ENCODE measurements at places on chromosomes 11 and 22.

- DNase-seq = peak; percentile 39
These were observed 29.7 kb upstream of the DDX6 start for GRCh38 chr11:118820412-118821357.

- DNase-seq = no peak
These were observed 99.9 kb downstream of the MED15 start for GRCh38 chr22:20607157-20607907.

GRCh38 chr22:50544078-50544745, 1.5 kb upstream of the KLHDC7B start:
- DNase-seq = peak; percentile 14

DNA sequence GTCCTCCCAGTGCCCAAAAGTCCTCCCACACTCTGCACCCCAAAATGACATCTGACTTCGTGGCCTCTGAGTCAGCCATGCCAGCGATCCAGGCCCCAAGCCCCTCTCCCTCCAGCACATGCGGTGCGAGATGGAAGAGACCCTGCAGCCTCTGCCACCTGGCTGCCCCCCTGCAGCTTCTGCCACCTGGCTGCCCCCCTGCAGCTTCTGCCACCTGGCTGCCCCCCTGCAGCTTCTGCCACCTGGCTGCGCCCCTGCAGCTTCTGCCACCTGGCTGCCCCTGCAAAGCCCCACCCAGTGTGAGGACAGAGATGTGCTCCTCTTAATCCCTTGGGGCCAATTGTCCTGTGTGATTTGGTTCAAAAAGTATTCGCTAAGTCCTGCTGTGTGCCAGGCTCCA, 68.0 kb downstream of the WNT7B start:
- no peak for DNase-seq

GRCh38 chr11:12056119-12056518, 47.7 kb upstream of the DKK3 start:
- DNase-seq = no peak

- DNase-seq = no peak
These were observed 190.3 kb upstream of the ZC3H12C start for GRCh38 chr11:109902764-109903433.

- no peak for DNase-seq
These were observed 256.2 kb upstream of the LUZP2 start for GRCh38 chr11:24240496-24241175.

DNA sequence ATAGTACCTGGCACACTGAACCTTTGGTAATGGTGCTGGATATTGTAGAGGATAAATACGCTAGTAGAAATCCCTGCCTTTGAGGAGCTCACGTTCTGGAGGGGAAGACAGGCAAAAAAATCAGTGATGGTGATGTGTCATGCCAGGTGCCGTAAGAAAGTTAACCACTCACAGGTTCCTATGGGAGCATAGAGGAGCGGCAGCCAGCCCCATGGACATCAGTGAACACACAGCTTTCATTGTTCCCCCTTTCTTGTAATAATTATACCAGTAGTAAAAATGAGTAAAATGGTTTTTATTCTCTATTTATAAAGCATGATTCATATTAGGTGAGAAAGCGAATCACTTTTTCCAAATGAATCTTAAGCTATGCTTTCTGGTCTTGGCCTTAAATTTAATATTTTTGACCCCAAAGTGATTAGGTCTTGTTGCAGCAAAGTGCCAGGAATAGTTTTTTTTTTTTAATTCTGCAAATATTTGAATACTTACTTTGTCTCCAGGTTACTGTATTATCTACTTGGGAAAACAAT, 57.9 kb downstream of the UVRAG start:
- no peak for DNase-seq

GRCh38 chr11:91596111-91596510, 628.5 kb upstream of the FAT3 start:
- no peak for DNase-seq

- DNase-seq = no peak
These were observed 54.2 kb downstream of the SLC25A17 start for GRCh38 chr22:40764763-40765441.

DNA sequence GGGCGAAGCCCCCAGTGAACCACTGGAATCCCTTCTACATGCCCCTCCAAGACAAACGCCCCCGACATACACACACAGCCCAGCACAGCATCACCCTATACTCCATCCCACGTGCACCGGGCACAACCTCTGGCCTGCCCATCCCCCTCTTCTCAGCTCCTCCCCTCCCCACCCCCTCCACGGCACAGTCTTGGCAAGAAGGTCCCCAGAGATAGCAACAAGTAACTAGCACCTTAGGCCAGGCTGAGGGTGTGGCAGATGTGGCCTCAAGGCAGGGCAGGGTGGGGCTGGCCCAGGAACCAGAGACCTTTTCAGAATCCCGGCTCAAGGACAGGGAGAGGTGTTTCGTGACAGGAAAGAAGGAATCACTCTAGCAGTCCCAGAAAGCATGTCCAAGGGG, 54.3 kb downstream of the CYTH4 start:
- no peak for DNase-seq

GRCh38 chr11:37336401-37336800, 738.4 kb upstream of the RAG2 start:
- no peak for DNase-seq

All from kidney glomerular epithelial cell (primary cell).